ENCODE measurements at places on chromosomes 13 and 19. TPM values are rescaled to one million over a fixed set of nuclear protein-coding genes. Genes with fewer than 3 reads are reported as not detected.

Gene DUS3L
- 18.8 TPM for total RNA-seq

GRCh38 chr19:37333457-37333856 lies 37.4 kb upstream of the ZNF527 start:
- DNase-seq: no peak

DNA sequence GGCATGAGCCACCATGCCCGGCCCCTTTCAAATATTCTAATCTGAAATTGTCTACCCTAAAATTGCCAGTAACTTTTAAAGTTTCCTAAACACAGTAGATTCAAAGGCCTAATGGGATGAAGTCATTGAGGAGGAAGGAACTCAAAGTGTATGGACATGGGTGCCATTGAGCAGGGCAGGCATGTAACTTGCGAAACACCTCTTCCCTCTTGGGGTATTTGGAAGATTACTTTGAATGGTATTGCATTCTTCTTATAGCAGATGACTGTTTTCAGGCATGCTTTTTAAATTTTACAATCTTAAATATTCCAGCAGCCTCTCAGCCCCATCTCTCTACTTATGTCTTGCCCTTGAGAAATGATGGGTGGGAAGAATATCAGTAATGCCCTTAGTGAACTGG lies 21.0 kb downstream of the TM9SF2 start:
- no peak for DNase-seq

Gene TUBA3C
- total RNA-seq: not detected

DNA sequence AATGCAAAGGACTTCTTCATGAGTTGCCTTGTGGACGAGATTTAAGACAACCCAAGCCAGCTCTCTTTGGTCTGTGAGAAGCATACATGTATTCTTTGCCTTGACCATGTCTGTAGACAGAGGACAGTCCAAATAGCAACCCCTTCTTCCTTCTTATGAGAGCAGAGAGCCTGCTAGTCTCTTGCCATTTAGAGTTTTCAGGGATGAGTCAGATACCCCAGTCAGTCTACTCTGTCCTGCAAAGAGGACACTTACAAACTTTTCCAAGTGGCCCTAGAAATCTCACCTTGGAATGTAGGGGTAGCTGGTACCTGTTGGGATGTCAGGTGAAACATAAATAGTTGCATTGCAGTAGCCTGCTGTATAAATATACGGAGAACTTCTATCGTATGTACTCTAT lies 36.7 kb downstream of the DNAJC3 start:
- no peak for DNase-seq

GRCh38 chr13:37138169-37138568 lies 32.7 kb upstream of the CSNK1A1L start:
- DNase-seq: no peak

- no peak for DNase-seq
Observed at GRCh38 chr19:30076101-30076551, 134.1 kb downstream of the URI1 start.

DNA sequence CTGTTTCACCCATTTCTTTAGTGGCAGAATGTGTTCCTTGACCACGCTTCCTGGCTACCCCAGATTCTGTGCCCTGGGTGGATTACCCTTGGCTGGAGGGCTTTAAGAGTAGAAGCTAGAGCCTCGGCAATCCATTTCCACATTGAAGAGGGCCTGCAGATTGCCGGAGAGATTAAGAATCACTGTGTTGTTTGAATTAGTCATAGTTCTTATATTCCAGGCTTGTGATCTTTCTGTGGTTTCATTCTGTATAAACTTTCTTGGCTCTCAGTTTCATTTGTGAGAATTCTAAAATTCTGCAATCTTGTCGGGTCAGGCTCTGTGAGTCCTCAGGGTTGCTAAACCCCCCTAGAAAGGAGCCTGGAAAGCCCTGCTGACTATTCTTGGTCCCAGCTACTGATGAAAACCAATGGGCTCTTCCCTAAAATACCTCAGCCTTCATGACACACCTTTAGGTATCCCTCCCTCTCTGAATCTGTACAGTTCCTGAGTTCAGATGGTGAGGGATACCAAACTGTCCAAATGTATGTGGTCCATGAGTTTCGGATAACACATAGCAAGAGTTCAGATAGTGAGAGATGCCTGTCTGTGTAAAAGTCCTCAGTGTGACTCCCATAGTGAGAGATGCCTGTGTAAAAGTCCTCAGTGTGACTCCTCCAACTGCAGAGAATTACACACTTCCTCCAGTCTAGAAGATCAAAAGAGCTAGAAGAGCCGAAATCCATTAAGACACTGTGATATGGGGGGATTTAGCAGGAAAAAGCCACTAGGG lies 4.3 kb downstream of the PHF11 start:
- no peak for DNase-seq

DNA sequence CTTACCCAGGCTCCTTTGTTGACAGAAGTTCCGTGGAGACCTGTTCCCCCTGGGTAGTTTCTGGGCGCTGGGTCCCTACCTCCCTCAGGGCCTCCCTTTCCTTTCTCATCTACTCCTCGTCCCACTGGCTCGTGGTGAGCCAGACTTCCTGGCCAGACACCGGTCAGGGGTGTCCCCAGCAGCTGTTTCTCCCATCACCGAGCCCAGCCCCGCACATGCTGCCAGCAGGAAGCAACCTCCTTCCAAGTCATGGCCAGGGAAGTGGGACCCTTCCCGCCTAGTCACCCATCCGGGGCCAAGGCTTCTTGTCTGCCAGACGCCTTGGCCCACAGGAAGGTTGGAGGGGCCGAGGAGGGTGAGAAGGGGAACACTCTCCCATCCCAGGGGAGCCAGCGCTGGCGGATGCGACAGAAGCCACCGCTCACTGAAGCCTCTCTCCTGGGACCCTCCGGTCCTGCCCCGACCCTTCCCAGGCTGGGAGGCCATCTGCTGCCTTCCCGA lies 5.7 kb downstream of the PAK4 start:
- DNase-seq: no peak

DNA sequence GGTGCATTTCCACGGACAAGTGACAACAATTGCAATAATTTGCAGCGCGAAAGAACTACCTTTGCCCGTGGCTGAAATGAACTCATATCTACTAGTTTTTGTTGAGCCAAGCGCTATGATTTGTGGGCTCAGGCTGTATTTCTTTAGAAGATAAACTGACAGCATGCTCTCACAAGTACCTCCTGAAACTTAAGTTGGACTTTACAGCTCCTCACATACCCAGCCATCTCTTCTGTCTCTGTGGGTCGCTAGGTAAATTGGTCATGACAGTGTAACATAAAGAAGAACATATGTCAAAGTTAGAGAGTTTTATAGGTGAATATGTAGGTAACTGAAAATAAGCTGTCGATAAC lies 839 bp downstream of the COG6 start:
- DNase-seq: no peak

Gene GZMM
- 0.33 TPM for total RNA-seq

Gene PGLYRP1
- total RNA-seq: 0.43 TPM

Gene ACP5
- total RNA-seq: 17.9 TPM

Data from left lobe of liver (tissue), 2 donors.